Activated T-cell treated with anti-CD3 and anti-CD28 coated beads, Interleukin-2, amount 50 U/mL, for 48 hours (primary cell): ENCODE measurements at places on chromosomes 4 and X.

GRCh38 chr4:80201252-80202151 lies 4.2 kb downstream of the PRDM8 start:
- DNase-seq: peak; percentile 71

DNA sequence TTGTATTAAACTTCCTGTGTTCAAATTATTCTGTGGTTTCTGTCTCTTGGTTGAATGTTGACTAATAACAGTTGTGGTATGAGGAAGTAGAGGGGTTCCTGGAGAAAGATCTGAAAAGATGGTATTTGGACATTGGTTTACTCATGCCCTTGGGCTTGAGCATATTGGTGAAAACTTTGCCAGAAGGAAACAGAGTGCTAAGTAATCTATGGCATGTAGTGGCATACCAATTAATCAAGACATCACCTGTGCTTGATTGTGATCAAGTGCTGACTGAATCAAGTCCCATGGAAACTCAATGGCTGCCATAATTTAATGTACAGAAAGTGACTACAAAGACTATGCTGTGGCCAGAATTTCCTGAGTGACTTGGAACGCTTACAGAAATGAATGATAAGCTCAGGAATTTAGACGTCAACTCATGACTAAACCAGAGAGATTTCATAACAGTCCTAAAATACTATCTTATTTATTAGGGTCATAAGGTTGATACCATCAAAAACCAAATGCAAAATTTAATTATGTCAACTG lies 2062.9 kb downstream of the ARAP2 start:
- no peak for DNase-seq

- no peak for DNase-seq
Measured at GRCh38 chr4:11860996-11861395, 432.3 kb upstream of the HS3ST1 start.

DNA sequence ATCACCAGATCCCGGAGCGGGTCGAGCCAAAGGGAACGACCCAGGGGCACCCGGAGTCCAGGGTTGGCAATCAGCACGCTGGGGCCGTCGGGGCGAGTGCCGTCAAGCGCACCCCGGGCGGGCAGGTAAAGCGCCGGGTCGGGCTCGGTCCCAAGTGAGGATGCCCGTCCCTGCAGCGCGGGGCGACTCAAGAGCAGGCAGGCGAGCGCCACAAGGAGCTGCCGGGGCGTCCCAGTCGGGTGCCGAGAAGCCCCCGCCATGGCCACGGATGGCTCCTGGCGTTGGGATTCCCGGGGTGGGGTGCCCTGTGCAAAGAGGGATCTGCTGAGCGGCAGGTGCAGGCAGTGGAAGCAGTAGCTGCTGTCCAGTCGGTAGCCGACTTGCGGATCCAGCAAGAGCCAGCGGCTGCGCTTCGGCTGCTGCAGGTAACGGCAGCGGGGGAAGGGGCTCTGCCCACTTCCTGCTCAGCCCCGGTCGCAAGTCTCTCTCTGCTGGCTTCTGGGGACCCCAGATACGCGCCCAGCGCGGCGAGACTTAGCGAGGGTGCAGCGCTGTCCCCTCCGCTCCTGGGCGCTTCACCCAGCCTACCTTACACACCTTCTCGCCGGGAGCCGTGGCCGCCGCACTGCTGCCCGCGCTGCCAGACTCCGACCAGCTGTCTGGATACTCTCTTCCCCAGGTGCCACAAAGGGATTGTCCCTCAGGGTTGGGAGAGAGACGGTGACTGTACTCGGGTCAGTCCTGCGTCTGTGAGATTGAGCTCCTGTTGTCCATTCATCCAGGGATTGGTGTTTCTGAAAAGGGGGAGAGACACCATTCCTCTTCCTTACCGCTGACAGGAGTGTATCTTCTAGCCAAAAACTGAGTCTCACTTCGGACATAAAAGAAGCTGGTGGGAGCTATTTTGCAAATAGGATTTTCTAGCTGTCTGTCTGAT lies at the start of gene FREM3:
TSS of gene FREM3 (minus strand) at position 260 of the 937 bp plus-strand sequence. CDS start at position 260, 0 bp downstream.
- peak; percentile 21 for DNase-seq

DNA sequence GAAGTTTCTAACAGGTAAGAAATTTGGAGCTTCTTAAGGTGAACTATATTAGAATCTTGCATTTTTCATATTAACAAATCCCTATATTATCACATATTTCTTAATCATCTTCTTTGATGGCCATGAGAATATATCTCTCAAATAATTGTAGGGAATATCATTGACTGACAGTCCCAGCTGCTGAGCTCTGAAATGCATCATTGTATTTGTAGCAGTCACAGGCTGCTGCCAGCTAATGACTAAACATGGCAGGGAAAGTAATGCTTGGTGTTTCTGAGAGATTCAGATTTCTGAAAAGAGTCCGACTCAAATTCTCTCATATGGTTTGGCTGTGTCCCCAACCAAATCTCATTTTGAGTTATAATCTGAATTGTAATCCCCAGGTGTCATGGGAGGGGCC lies 171.9 kb downstream of the TRAM1L1 start:
- DNase-seq: no peak

DNA sequence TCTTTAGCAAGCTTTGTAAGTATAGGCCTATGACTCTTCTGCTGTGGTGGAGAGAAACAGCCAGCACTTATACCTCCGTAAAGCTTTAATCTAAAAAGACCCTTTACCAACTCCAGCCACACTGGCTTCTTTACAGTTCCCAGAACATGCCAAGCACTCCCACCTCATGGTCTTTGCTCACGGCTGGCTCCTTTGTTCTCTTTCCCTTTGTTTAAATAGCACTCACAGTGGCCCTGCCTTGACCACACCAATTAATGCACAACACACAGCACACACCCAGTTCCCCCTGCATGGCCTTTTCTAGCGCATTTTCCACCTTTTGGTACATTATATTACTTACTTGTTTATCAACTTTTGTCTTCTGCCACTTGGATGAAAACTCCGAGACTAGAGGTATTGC lies 18.9 kb downstream of the PPID start:
- no peak for DNase-seq

- no peak for DNase-seq
Measured at GRCh38 chrX:133364865-133365264, 50.4 kb downstream of the GPC4 start.

GRCh38 chr4:38859501-38859900 lies 2.9 kb upstream of the TLR6 start:
- no peak for DNase-seq

GRCh38 chr4:142079959-142080358 lies 443.6 kb downstream of the IL15 start:
- DNase-seq: no peak

GRCh38 chrX:102517326-102517725 lies 787 bp upstream of the TMSB15A start:
- DNase-seq: no peak

DNA sequence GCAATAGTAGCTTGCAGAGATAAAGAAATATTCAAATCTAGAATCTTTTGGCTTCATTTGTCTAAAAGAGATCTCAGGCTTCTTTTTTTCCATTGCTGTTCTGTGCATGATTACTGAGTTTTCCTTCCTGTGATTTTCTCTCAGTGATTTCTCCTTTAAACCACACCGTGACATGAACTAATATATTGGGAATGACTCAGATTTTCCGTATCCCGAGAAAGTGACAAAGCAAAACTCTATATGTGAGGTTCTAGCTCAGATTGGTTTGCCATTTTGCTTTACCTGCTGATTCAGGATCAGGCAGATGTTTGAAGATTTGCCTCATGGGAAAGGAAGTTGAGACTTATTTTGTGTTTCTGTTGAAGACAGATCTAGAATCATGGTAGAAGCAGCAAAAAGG lies 59.4 kb downstream of the MTHFD2L start:
- DNase-seq: no peak

DNA sequence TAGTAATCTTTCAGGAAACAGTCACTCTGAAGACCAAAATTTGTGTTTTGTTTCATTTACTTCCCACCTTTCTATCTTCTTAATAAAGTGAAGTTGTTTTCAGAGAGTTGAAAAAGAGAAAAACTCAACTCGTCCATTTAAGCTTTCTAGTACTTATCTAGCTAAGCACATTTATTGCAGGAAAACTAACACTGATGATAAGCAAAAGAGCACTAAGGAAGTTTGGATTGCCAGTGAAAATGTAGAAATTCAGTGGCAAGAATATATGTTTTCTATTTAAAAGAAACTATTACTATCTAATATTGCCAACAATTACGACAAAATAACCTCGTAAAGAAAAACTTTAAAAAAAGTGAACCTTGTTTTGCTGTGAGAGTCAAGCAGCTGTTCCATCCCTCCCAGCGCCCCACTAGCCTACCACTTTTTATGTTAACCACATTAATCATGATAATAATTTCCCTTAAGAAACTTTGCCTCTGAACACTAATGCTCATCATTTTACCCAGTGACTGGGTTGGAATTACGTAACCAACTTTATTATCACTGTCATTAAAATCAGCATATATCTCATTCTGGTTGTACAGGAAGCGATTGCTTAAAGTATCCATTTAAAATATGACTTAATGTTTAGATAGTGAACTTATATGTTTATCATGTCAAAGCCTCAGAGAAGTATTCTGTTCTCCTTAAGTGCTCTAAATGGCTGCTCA lies 24.8 kb downstream of the SPRY1 start:
- no peak for DNase-seq

DNA sequence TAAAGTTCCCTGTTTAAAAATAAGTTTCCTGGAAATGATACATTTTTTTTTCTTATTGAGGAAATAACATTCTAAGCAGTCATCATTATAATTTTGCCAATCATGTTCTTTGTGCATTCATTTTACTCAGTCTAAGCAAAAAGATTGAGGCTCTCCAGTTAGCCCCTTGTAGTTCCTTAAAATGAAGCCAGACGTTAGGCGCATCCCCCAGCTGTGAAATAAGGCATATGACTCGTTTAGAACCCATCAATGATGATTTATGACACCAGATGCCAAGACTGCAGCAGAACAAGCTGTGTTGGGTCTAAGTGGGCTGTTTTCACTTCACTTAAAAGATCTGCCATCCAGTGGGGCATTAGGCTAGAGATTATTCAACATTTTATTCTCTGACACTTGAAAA lies 17.0 kb downstream of the PDGFC start:
- no peak for DNase-seq

GRCh38 chr4:90582087-90582486 lies 454.9 kb downstream of the CCSER1 start:
- no peak for DNase-seq

GRCh38 chrX:50606300-50606950 lies 135.8 kb upstream of the DGKK start:
- DNase-seq: no peak
